ENCODE measurements at places on chromosomes 5 and 9.

- DNase-seq, result no peak
Observed at GRCh38 chr5:99187611-99188010, 258.8 kb upstream of the CHD1 start.

GRCh38 chr9:89036383-89036782 lies 45.1 kb downstream of the S1PR3 start:
- no peak for DNase-seq

GRCh38 chr5:58294598-58295305 lies 165.1 kb downstream of the PLK2 start:
- DNase-seq, result no peak

- DNase-seq, result no peak
Observed at GRCh38 chr9:134188386-134189144, 24.2 kb upstream of the RNU6ATAC start.

DNA sequence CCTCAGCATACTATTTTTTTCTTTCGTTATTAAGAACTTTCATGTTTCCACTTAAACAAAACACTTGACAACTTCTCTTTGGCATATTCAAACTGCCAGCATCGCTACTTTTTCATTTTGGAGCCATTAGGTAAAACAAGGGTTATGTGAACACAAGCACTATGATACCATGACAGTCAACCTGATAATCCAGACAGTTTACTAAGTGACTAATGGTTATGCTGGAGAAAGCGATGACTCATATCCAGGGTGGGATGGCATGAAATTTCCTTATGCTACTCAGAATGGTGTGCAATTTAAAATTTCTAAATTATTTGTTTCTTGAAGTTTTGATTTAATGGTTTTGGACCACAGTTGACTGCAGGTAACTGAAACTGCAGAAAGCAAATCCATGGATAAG lies 29.9 kb upstream of the PRSS3 start:
- no peak for DNase-seq

DNA sequence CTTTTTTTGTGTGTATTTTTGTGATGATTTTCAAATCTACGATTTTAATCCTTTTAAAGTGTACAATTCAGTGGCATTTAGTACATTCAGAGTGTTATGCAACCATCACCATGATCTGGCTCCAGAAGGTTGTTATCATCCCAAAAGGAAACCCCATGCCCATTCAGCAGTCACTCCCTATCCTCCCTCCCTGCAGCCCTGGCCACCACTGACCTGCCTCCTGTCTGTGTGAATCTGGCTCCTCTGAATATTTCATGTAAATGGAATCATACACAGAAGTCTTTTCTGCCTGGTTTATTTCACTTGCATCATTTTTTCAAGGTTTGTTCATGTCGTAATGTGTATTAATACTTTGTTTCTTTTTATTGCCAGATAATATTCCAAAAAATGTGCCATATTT lies 32.5 kb downstream of the HABP4 start:
- DNase-seq, result no peak

- DNase-seq, result no peak
Observed at GRCh38 chr9:98995059-98995671, 51.5 kb downstream of the COL15A1 start.

DNA sequence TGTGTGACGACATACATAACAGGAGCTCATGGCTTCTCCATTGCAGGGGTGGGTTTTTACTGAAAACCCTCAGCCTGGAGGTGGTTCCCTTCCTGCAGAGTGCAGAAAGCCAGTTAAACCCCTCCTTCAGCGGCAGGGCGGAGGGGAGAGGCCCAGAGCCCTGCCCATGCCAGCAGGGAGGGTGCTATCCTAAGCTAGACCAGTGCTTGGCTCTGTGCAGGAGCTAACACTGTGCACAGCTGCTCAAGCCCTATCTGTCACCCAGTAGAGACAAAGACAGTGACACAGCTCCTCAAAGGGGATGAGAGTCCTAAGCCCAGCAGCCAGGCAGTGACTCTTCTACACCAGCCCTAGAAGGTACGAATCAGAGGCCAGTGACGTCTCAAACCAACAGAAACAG lies 70.0 kb upstream of the ZSWIM6 start:
- no peak for DNase-seq

- no peak for DNase-seq
Observed at GRCh38 chr5:10600626-10601245, 36.9 kb downstream of the ANKRD33B start.

DNA sequence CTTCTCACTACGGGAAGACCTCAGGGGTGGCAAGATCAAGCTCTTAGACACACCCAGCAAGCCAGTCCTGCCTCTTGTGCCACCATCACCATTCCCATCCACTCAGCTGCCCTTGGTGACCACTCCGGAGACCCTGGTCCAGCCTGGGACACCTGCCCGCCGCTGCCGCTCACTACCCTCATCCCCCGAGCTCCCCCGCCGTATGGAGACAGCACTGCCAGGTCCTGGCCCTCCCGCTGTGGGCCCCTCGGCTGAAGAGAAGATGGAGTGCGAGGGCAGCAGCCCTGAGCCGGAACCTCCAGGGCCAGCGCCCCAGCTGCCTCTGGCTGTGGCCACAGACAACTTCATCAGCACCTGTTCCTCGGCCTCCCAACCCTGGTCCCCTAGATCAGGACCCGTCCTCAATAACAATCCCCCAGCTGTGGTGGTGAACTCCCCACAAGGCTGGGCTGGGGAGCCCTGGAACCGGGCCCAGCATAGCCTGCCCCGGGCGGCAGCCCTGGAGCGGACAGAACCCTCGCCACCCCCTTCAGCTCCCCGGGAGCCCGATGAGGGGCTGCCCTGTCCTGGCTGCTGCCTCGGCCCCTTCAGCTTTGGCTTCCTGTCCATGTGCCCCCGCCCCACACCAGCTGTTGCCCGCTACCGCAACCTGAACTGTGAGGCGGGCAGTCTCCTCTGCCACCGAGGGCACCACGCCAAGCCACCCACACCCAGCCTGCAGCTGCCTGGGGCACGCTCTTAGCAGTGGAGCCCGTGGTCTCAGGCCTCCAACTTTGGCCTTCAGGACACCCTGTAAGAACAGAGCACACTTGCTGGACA lies 4.1 kb downstream of the TESK1 start:
- DNase-seq, result no peak

- peak; percentile 98 for DNase-seq
Observed at GRCh38 chr9:110900917-110901316, 137.4 kb downstream of the LPAR1 start.

GRCh38 chr5:102450313-102450990 lies 48.3 kb downstream of the SLCO6A1 start:
- DNase-seq, result no peak

DNA sequence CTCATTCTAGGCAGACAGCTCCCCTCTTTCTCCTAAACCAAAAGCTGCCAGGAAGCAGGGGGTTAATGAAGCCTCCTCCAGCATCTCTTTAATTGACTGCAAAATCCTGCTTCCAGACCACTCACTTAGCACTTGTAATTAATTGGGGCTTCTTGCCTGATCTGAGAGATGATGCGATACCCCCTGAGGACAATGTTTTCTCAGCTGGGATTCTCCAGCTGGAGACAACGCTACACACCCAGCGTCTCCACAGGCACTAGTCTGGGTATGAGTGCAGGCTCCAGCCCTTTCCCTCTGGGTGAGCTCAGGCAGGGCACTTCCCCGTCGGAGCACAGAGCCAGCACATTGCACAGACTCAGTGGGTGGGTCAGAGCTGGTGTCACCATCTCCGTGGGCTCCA lies 16.1 kb downstream of the CPLX2 start:
- no peak for DNase-seq

DNA sequence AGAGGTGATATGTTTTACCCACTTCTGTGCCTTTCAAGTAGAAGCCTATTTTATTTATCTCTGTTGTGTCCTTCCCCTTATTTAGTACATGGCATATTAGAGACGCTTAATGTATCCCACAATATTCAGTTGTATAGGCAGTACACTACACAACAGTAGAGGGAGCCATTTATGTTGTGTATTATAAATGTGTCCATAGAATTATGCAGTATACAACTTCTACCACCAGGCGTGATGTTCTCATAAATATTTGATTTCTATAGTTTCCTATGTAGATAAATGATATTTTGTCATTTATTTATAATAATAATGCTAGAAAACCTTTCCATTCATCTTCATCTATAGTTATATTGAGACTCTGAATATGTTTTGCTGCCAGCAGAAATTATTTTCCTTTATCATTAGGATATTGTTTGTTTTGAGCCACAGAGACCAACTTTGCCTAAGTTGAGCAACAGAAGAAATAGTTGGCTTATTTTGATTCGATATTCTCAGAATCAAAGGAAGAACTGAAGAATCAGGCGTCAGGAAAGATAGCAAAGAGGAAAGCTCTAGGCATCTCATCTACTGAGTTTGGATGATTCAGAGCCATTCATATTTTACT lies 81.7 kb downstream of the ADAMTS19 start:
- no peak for DNase-seq

DNA sequence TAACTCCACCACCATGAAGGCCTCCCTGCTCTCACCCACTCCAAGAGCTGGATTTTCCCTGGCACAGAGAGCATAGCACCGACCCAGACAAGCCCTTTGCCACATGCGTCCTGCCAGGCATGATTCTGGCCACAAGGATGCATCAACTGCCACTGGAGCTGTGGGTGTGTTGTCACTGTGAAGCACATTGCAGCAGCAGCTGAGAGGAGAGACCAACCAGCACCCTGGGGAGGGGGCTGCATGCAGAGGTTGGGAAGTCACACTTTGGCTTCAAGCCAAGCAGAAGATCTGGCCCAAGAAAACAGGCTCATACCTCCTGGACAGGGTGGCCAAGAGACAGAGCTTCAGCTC lies 22.6 kb upstream of the PTGES start:
- DNase-seq, result no peak

DNA sequence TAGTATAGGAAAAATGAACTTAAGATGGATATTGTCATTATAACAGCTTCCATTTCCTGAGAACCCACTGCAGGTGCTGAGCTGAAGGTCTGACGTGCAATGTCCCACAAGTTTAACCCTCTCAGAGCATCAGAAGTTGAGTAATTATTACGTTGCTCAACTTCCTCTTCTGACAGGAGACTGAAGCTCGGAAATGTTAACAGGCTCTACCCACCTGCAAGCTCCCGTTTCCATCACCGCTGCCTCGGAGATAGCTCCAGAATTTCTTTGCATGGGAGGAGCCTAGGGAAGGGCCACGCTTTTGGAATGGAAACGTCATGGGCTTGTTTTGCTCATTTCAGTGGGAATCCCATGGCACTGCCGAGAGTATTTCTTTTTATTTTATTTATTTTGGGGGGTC lies 1.0 kb upstream of the NTMT1 start:
- DNase-seq, result no peak

GRCh38 chr5:9555961-9556360 lies 10.1 kb upstream of the SEMA5A start:
- no peak for DNase-seq

DNA sequence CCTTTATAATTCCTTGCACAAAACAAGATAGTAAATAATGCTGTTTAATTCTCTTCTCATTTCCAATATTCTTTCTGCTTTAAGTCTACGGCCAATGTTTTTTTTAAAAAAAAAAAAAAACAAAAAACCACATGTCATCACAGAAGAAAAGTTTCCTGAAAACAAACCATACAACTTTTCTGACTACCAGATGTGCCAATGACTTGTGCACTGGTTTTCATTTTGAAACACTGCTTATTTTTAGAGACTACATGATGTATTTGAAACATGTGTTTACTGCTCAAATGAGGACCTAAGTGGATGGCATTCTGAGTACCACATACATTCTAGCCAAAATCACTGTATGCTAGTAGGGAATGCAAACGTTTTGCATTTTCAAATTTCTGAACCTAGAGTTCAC lies 167.9 kb downstream of the GLIS3 start:
- DNase-seq, result no peak

- DNase-seq, result peak; percentile 6
Observed at GRCh38 chr5:6780802-6781391, 67.7 kb downstream of the TENT4A start.

DNA sequence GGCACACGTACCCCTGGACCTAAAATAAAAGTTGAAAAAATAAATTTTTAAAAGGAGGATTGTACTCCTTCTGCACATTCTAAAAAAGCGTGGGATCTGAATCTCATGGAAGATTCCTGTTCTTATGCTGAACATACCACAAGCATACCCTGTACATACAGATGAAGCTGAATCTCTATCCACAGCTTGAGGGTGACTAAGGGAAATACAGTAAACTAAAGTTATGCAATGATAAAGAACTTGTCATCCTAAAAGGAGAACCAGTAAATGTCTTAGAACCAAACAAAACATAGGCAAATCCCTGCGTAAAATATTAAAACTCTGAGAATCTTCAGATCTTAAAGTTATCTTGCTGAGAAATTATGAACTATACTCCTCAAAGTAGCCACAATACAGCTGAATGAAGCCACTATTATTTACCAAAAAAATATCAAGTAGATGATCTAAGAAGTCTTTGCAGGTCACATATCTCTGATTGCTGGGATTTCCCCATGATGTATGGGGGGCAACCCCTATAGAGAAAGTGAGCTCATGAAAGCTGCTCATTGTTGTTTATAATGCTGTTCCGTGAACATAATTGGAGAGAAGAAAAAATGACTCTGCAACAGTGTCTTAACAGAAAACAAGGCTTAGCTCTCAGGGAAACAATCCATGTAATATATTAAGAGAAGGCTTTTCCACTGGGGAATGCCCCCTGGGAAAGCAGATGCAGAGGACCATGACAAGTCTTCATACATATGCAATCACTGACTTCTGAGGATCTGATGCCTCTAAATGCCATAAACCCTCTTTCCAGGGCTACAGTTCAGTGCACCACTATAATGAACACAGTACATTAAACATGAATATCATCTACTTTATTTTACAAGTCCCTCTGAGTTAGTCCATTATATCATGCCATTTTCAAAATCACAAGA lies 210.1 kb downstream of the EPB41L4A start:
- DNase-seq, result no peak

- DNase-seq, result no peak
Observed at GRCh38 chr9:98101416-98101815, 17.6 kb downstream of the TRIM14 start.

DNA sequence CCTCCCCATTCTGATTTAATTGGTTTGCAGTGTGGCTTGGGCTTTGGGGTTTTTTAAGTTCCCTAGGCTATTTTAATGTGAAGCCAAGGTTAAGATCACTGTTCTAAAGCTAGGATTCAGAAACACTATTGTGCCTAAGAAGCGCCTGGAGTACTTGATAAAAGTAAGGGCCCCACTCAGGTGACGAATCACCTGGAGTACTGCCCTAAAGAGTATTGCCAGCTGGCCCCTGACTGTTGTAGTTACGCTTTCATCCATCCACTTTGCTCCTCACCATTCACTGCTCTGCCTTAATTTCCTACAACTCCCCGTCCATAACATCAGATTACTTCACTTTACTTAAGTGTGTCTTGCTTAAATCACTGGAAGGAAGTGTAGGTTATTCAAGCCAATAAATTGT lies 119.3 kb downstream of the CD180 start:
- no peak for DNase-seq

- no peak for DNase-seq
Observed at GRCh38 chr5:84433461-84433860, 48.8 kb upstream of the EDIL3 start.

- no peak for DNase-seq
Observed at GRCh38 chr5:32686799-32687498, 24.2 kb upstream of the NPR3 start.

Measured in NCI-H524 treated with DMSO at 0.1 percent for 48 hours (cell line).